ENCODE measurements at places on chromosomes 4 and X. TPM values are rescaled to one million over a fixed set of nuclear protein-coding genes. Genes with fewer than 3 reads are reported as not detected.

LDB2 gene
- 225 TPM for total RNA-seq

DCAF12L1 gene
- total RNA-seq = 8.2 TPM

TEX13B gene
- not detected for total RNA-seq

MFAP3L gene
- total RNA-seq = 21.7 TPM

VCX3A gene
- total RNA-seq = not detected

C4orf51 gene
- not detected for total RNA-seq

GPC4 gene
- total RNA-seq = 23.4 TPM

PSMD10 gene
- total RNA-seq = 42.4 TPM

HS3ST1 gene
- 4.1 TPM for total RNA-seq

DUSP21 gene
- total RNA-seq = not detected

PWWP3B gene
- 6.9 TPM for total RNA-seq

MAGEA9B gene
- not detected for total RNA-seq

FREM3 gene
- 0.12 TPM for total RNA-seq

SFRP2 gene
- total RNA-seq = 12.3 TPM

EDA gene
- 11.7 TPM for total RNA-seq

TMEM156 gene
- total RNA-seq = 4.0 TPM

RS1 gene
- total RNA-seq = not detected

ZGRF1 gene
- 13.6 TPM for total RNA-seq

WNK3 gene
- 6.3 TPM for total RNA-seq

TMPRSS11A gene
- not detected for total RNA-seq

SLC16A2 gene
- total RNA-seq = 17.9 TPM

RHOXF2B gene
- total RNA-seq = not detected

Data from metanephros (tissue), 2 donors.